ENCODE measurements at places on chromosomes 2 and 18.

DNA sequence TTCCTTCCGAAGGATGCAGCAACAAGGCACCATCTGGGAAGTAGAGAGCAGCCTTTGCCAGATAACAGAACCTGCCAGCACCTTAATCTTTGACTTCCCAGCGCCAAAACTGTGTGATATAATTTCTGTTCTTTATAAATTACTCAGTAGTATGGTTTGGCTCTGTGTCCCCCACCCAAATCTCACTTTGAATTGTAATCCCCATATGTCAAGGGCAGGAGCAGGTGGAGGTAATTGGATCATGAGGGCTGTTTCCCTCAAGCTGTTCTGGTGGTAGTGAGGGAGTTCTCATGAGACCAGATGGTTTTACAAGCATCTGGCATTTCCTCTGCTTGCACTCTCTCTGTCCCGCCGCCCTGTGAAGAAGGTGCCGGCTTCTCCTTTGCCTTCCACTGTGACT, 899.9 kb downstream of the TRIB2 start:
- no peak for DNase-seq

DNA sequence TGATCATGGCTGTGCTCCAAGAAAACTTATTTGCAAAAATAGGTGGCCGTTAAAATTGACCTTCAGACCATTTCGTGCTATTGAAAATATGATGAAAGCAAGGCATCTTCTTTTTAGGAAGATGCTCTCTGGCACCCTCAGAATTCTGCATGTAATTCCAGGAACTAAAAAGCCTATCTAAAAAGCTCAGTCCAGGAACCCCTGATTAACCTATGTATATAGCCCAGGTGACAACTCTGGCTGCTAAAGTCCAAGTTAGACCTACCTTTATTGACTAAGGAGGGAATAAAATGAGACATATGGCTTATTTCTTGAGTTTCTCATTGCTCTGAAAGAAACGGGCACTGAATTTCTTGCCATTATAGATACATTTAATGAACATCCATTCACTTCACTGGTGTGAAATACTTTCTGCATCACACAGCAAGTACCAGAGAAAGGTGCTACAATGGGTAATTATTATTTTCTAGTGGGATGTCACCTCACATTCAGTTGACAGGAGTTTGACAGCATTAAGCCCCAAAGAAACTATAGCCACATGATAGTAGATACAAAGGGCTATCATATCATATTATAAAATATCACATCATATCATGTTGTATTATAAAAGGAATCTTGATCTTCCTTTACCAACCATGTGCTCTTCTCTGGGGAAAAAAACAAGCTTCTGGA, 83.8 kb downstream of the EPHA4 start:
- DNase-seq = no peak

- no peak for DNase-seq
Observed at GRCh38 chr2:211487733-211488132, 931.3 kb downstream of the CPS1 start.

- no peak for DNase-seq
Observed at GRCh38 chr2:168718622-168719021, 83.8 kb upstream of the NOSTRIN start.

DNA sequence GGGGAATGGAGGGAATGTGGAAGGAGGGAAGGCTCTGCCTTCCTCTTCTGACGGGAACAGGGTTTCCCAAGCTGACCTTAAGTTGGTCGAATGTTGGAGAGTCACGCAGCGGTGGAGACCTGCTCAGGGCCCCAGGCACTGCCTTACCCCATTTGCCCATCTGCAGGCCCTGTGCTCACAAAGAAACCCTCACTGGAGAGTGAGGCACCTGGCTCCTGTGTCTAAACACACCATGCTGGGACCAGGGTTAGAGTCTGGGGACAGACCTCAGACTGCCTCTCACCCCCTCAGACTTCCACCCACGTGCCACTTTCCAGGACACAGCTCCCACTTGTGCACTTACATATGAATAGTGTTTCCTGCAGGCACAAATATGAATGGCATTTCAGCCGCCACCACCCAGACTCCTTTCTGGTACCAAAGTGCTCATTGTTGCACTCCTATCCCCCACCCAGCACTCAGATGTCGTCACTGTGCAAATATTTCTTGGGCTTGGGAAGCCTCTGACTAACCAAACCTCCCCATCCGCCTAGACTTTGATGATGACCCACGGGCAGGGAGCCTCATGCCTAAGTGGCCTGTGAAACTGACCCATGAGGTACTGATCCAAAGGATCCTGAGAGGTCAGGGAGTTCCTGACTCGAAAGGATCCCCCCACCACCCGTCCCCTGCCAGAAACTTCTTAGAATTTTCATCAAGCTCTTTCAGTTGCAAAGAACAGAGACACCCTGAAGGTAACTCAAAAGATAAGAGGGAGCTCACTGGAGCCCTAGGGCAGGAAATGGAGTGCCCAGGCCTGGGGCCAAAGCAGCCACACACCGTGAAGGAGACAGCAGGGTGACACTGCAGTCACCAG, 78.3 kb downstream of the STPG4 start:
- DNase-seq = no peak

GRCh38 chr18:76202322-76202721, 292.7 kb downstream of the ZNF516 start:
- no peak for DNase-seq

GRCh38 chr18:49609256-49610021, 47.6 kb downstream of the LIPG start:
- no peak for DNase-seq

- DNase-seq = no peak
Observed at GRCh38 chr2:74658516-74658915, 4.5 kb downstream of the SEMA4F start.

DNA sequence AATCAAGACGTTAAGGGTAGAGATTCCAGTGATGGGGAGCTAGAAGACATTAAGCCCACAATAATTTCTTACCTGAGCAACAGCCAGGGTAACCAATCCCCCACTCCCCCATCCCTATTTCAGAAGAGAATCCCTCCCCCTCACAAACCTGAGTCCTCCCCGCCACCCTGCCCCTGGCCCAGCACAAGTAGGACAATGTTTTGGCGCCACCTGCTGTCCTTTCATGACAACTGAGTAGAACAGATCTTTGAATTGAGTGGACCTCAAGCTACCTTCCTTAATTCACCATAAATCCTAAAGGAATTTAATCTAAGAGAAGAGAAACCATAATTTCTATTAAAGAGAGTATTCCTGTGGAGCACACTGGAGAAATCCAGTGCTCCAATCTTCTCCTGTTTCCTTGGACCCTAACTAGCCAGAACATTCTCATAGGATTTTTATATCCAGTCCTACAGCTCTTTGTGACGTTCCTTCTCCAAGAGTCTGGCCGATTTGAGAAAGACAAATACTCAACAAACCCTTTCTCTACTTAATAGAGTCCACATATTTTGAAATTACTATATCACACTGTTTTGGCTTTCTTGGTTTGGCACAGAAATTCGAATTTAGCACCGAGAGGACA, 41.1 kb downstream of the NHEJ1 start:
- peak; percentile 41 for DNase-seq

GRCh38 chr2:74740741-74741431, 86.8 kb downstream of the SEMA4F start:
- DNase-seq = no peak

DNA sequence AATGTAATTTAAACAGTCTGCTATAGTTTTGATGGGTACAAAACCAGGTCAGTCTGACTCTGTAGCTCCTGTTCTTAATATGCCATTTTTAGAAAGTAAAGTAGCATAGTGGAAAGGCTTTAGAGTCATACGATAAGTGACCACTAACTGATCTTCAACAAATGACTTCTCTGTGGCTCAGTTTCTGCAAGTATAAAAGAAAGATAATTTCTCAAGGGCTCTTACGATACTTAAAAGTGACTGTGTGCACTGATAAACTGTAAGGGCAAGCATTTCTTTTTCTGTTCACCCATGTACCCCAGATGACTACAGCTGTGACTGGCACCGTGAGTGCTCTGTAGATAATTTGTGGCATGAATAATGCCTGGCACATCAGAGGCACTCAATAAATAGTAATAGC, 178.7 kb downstream of the LCLAT1 start:
- DNase-seq = no peak

DNA sequence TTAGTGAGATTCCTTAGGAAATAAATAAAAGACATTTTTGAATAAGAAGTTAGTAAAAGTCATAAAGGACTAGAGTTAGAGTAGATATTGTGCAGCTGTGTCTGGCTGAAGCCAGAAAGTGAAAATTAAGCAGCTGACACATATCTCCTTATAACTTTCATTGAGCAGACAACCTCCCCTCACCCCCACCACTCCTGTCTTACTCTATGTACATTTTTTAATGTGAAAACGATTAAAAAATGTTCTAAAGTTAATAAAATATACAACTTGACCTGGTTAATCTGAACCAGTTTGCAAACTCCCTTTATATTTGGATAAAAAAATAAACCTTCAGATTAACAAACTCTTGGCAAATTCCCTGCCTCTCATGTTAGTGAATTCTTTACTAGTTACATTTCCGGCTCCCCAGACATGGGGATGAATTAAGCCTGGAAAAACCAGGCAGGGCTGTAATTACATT, 462.8 kb downstream of the MEIS1 start:
- DNase-seq = no peak

- DNase-seq = no peak
Observed at GRCh38 chr2:121454549-121455090, 76.1 kb upstream of the RNU4ATAC start.

DNA sequence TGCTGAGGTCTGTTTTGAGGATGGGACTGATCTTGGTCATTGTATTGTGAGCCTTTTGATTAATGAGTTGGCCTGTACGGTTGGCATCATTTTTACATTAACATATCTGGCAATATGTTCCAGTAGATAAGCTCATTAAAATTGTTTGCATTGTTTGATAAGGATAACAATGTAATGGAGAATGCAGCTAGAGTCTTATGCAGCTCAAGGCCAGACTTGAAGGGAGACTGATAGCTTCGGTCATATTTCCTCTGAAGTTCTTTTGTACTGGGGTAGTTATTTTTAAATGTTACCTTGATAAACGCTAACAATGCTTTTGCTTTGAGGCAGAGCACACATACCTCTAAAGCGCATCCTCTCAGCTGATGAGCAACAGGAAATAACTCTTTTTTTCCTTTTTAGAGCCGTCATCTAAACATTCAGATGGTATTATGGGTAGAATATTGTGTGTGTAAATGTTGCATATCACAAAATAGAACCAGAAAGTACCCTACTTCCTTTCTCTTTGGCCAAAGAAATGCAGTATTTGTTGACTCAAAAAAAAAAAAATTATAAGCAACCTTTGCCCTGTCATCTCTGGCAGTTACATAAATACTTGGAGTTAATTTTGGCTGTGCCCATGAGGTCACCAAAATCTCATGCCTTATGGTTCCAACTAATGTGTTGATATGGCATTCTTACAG, 1.3 kb downstream of the MAPRE2 start:
- DNase-seq = no peak

GRCh38 chr2:39179974-39180960, 59.4 kb upstream of the SOS1 start:
- DNase-seq = no peak

DNA sequence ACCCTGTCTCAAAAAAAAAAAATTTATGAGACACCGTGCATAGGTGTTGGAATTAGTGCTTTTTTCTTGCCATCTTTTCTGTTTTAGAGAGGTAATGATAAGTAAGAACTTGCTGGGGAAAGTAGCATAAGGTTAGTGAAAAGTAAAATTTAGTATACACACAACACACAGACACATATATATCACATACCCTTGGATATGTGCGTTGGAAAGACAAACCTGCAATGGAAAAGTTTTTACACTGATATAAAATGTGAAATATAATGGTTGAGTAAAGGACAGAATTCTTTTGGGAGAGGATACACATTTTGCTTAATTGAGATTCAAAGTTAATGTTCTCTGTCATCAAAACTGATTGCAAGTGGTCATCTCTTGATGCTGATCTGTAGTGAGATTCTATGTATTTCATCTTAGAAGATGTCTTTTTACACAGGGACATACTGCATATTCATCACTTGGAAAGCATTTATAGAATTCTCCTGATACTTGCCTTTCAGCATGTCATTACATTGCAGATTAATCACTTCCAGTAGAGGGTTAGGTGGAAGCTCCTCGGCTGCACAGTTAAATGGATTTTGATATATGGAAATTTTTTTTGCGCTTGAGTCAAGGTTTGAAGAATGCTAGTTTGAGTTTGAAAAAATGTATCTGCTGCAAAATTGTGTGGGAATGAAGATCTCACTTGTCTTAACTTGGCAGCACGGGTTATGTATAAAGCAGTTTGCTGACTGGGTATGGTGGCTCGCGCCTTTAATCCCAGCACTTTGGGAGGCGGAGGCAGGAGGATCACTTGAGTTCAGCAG, 13.5 kb downstream of the PPP1CB start:
- no peak for DNase-seq

DNA sequence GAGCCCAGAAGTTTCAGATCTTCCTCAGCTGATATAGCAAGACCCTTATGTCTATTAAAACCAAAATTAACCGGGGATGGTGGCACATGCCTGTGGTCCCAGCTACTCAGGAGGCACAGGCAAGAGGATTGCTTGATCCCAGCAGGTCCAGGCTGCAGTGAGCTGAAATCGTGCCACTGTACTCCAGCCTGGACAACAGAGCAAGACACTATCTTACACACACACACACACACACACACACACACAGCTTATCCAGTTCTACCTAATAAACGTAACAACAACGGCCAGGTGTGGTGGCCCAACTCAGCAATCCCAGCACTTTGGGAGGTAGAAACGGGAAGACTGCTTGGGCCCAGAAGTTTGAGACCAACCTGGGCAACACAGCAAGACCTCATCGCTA, 7.5 kb downstream of the LPIN2 start:
- no peak for DNase-seq

- DNase-seq = no peak
Observed at GRCh38 chr2:128520791-128521190, 202.1 kb upstream of the HS6ST1 start.

DNA sequence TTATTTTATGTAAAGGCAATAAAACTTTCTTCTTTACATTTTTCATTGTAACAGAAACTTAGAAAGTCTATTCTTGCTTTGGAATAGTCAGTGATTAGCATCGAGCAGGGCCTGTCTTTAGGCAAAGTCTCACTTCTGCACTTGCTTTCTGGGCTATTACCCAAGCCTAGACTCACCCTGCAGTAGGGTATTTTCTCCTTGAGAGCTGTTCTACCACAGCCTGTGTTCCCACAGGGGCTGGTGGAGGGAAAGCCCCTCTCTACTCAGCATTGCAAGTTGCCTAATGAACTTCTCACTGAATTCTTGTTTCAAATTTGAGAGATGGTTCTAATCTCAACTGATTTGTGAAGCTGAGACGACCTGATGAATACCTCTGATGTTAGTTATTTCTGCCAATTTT, 111.7 kb upstream of the KLHL14 start:
- no peak for DNase-seq

- no peak for DNase-seq
Observed at GRCh38 chr18:48761582-48761981, 189.2 kb downstream of the SMAD7 start.

- DNase-seq = no peak
Observed at GRCh38 chr2:3873899-3874298, 170.5 kb downstream of the DCDC2C start.

All from activated CD8-positive, alpha-beta memory T cell treated with anti-CD3 and anti-CD28 coated beads for 1 hour (primary cell).